ENCODE measurements at places on chromosomes 7 and 10. TPM values are rescaled to one million over a fixed set of nuclear protein-coding genes. Genes with fewer than 3 reads are reported as not detected.

DNA sequence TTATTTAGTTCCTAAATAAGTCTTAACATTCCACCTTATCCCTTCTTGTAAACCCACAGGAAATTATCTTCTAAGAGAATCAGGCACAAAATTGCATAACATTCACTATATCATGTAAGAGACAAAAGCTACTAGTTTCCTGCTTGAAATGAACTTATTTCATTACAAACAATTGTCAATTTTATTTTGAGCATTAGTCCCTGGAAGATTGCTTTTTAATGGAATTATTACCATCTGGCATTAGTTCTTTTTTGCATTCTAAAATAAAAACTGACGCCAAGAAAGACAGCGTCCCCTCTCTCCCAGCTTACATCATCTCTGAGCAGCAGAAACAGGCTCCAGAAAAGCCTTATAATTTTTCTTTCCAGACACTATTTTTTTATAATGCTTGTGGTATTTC, 121.8 kb downstream of the NOC3L start:
- H3K27ac ChIP-seq = no peak overlapping the region
- no peaks in the 10 kb centered on the region for H3K4me1 ChIP-seq

DNA sequence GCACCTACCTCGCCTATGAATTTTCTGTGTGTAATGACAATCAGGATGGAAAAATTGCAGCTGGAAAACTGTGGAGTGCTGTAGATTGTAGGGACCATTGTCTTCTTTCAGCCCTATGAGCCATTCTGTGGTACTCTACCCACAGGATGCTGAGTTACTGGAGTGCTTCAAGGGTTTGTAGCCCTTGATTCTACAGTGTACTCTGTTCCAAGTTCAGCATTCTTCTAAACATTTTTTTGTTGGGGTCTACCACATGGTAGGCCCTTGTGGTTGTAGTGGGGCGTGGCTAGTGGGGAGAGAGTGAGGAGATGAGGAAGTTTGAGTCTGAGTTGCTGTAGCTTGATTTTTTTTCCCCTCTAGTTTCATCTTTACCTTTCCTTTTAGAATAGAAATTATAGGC, 33.5 kb downstream of the REEP3 start:
- H3K4me1 ChIP-seq = peaks cover 5% of the 10 kb centered on the region
- no peaks in the 10 kb centered on the region for H3K36me3 ChIP-seq
- no peak overlapping the region for H3K27ac ChIP-seq
- H3K27me3 ChIP-seq = no peaks in the 10 kb centered on the region

- H3K4me1 ChIP-seq = peaks cover 64% of the 10 kb centered on the region
- H3K27ac ChIP-seq = peak overlapping the region; percentile 53
- no peaks in the 10 kb centered on the region for H3K27me3 ChIP-seq
- H3K4me3 ChIP-seq = no peak overlapping the region
- H3K36me3 ChIP-seq = no peaks in the 10 kb centered on the region
These were observed 8.9 kb downstream of the COBL start for GRCh38 chr7:51307651-51308210.

- no peaks in the 10 kb centered on the region for H3K27me3 ChIP-seq
- no peaks in the 10 kb centered on the region for H3K36me3 ChIP-seq
- DNase-seq = no peak
- H3K4me3 ChIP-seq = no peak overlapping the region
- H3K27ac ChIP-seq = no peak overlapping the region
These were observed 227.1 kb downstream of the FANK1 start for GRCh38 chr10:126123466-126123865.

- DNase-seq = no peak
- H3K4me1 ChIP-seq = no peaks in the 10 kb centered on the region
- H3K4me3 ChIP-seq = no peak overlapping the region
- H3K36me3 ChIP-seq = peaks cover 10% of the 10 kb centered on the region
- no peak overlapping the region for H3K27ac ChIP-seq
These were observed 14.4 kb downstream of the POT1 start for GRCh38 chr7:124915242-124915641.

DNA sequence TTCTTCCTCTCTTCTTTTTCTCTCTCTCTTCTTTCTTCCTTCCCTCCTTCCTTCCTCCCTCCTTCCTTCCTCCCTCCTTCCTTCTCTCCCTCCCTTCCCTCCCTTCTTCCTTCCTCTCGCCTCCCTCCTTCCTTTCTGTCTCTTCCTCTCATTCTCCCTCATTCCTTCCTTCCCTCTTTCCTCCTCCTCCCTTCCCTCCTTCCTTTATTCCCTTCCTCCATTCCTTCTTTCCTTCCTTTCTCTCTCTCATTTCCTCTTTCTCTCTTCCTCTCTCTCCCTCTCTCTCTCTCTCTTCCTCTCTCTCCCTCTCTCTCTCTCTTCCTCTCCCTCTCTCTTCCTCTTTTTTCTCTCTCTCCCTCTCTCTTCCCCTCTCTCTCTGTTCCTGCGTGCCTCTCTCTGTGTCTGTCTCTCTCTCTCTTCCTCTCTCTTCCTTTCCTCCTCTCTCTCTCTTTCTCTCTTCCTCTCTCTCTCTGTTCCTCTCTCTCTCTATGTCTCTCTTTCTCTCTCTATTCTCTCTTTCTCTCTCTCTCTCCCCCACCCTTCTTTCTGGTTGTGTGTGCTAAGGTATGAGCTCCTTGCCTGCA, 80.1 kb upstream of the PFKP start:
- H3K4me3 ChIP-seq = no peak overlapping the region
- H3K4me1 ChIP-seq = no peaks in the 10 kb centered on the region
- no peak for DNase-seq
- H3K27me3 ChIP-seq = no peaks in the 10 kb centered on the region
- no peaks in the 10 kb centered on the region for H3K36me3 ChIP-seq

DNA sequence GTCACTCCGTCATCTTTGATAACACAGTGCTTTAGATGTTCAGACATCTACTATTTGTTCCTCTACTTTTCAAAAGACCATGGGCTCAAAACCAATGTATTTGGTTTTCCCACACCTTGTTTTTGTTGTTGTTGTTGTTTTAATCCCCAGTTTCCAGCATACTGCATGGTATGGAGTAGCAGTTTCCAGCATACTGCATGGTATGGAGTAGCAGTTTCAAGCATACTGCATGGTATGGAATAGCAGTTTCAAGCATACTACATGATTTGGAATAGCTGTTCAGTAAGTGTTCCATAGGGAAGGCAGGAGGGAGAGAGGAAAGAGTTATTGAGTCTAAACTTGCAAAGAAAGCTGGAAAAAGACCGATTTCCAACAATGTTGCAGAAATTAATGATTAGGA, 314.3 kb upstream of the PRKCQ start:
- no peak overlapping the region for H3K27ac ChIP-seq
- peak; percentile 78 for DNase-seq
- H3K27me3 ChIP-seq = no peaks in the 10 kb centered on the region
- no peak overlapping the region for H3K4me3 ChIP-seq

DNA sequence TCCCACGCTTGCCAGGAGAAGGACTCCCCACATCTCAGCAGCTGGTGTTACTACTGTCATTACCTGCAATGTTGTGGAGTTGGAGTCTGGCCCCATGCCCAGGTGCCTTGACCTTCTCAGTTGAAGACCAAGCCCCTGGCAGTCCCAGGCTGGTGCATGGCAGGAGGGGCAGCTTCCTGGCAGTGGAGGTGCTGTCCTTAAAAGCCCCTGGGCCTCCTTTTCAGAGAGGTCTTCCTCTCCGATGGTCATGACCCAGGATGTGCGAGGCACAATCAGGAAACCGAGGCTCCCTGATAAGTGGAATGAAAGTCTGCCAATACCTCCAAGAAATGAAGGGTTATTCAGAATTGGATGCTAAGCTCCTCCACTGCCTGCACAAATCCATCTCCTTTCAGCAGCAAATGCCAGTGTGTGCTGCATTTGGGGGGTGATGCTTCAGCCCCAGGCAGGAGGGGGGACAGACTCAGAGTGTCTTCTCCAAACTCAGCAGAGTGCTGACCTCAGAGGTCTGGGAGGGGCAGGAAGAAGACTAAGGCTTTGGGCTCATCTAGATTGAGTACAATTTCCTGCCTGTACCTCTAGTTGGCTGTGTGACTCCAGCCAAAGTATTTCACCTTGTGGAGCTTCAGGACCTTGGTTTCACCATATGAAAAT, 97.0 kb upstream of the DDC start:
- H3K4me3 ChIP-seq = no peak overlapping the region
- no peaks in the 10 kb centered on the region for H3K36me3 ChIP-seq
- peaks cover 89% of the 10 kb centered on the region for H3K4me1 ChIP-seq
- DNase-seq = no peak

DNA sequence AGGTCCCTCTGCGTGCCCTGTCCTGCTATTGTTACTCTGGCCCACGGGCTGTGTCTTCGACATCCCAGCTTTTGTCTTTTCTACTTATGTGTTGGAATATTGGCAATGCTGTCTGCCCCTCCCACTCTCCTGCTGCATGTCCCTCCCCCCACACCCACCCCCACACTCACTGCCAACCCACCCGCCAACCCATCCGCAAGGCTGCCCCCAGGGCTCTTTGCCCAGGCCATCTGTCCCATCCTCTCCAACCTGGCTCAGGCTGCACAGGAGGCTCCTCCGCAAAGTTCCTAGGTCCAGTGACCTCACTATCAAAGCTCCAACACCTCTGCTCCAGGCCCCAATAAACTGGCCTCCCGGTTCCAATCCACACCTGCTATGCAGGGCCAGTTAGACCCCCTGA, 167.1 kb upstream of the PRR15 start:
- H3K36me3 ChIP-seq = no peaks in the 10 kb centered on the region
- H3K27me3 ChIP-seq = no peaks in the 10 kb centered on the region
- no peaks in the 10 kb centered on the region for H3K4me1 ChIP-seq
- H3K4me3 ChIP-seq = no peak overlapping the region
- no peak for DNase-seq

GRCh38 chr10:74337330-74338016, 186.5 kb downstream of the ADK start:
- no peak overlapping the region for H3K27ac ChIP-seq
- no peak for DNase-seq
- H3K4me3 ChIP-seq = no peak overlapping the region
- H3K4me1 ChIP-seq = no peaks in the 10 kb centered on the region

- H3K4me3 ChIP-seq = no peak overlapping the region
- H3K4me1 ChIP-seq = peaks cover 23% of the 10 kb centered on the region
- H3K27ac ChIP-seq = no peak overlapping the region
- no peaks in the 10 kb centered on the region for H3K36me3 ChIP-seq
- DNase-seq = no peak
- H3K27me3 ChIP-seq = no peaks in the 10 kb centered on the region
These were observed 50.4 kb downstream of the RGS10 start for GRCh38 chr10:119491966-119492757.

- no peak overlapping the region for H3K27ac ChIP-seq
- H3K4me1 ChIP-seq = no peaks in the 10 kb centered on the region
- no peak for DNase-seq
- no peak overlapping the region for H3K4me3 ChIP-seq
These were observed 214.1 kb upstream of the FAM3C start for GRCh38 chr7:121610243-121610642.

- H3K4me1 ChIP-seq = peaks cover 58% of the 10 kb centered on the region
- no peaks in the 10 kb centered on the region for H3K36me3 ChIP-seq
- DNase-seq = no peak
- H3K27ac ChIP-seq = no peak overlapping the region
- no peak overlapping the region for H3K4me3 ChIP-seq
- H3K27me3 ChIP-seq = no peaks in the 10 kb centered on the region
These were observed 26.4 kb downstream of the RHOBTB1 start for GRCh38 chr10:60917331-60918280.

DNA sequence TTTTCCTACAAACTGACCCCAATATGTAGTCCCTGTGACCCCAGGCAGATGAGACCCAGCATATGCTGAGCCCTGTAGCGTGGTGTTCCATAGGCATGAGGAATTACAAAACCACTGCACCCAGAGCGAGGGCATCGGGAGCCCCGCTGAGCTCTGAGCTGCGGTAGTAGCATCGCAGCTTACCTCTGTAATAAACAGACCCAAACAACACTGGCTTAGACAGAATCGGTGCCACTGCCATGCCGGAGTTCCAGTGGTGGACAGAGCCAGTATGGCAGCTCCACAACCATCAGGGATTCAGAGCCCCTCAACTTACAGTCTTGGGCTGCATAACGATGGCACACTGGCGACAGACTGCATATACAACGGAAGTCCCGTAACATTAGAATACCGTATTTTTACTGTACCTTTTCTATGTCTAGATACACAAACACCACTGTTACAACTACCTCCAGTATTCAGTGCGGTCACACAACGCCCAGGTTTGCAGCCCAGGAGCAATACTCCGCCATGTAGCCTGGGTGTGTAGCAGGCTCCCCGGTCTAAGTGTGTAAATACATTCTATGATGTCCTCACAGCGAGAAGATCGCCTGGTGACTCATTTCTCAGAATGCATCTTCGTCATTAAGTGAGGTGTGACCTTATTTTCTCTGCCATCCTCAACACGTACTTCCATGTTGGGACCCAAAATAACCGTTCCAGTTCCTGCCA, 68.8 kb downstream of the PROSER2 start:
- H3K4me1 ChIP-seq = no peaks in the 10 kb centered on the region
- DNase-seq = no peak
- no peak overlapping the region for H3K27ac ChIP-seq
- H3K4me3 ChIP-seq = no peak overlapping the region

DNA sequence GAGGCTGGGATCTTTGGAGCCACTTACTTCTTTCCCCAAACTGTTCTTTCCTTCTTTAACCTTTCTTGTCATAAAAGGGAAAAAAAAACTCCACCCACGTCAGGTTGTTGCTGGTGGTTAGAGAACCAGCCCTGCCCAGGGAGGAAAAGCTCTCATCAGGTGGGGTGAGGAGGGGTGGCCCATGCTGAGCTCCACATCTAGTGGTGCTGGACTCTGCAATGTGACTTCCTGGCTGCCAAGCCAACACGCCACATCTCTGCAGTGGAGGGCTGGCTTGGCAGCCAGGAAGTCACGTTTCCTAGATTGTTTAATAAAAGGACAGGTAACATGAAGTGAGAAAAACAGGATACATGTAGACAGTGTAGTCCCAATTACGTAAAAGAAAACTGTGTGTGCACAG, 37.4 kb downstream of the WIPF3 start:
- peak; percentile 47 for DNase-seq
- H3K4me3 ChIP-seq = no peak overlapping the region
- H3K4me1 ChIP-seq = no peaks in the 10 kb centered on the region
- H3K36me3 ChIP-seq = no peaks in the 10 kb centered on the region
- no peaks in the 10 kb centered on the region for H3K27me3 ChIP-seq

GRCh38 chr7:74479961-74480829, 26.5 kb downstream of the GTF2IRD1 start:
- no peak for DNase-seq
- H3K4me1 ChIP-seq = peaks cover 93% of the 10 kb centered on the region
- peak overlapping the region; percentile 53 for H3K4me3 ChIP-seq
- no peaks in the 10 kb centered on the region for H3K36me3 ChIP-seq
- H3K27me3 ChIP-seq = no peaks in the 10 kb centered on the region

GRCh38 chr7:134565643-134566136, 16.8 kb downstream of the AKR1B15 start:
- H3K4me1 ChIP-seq = peaks cover 5% of the 10 kb centered on the region
- H3K36me3 ChIP-seq = no peaks in the 10 kb centered on the region
- no peak for DNase-seq
- no peaks in the 10 kb centered on the region for H3K27me3 ChIP-seq
- H3K27ac ChIP-seq = no peak overlapping the region
- H3K4me3 ChIP-seq = no peak overlapping the region

- no peak overlapping the region for H3K27ac ChIP-seq
- no peaks in the 10 kb centered on the region for H3K36me3 ChIP-seq
- H3K4me1 ChIP-seq = peaks cover 13% of the 10 kb centered on the region
- no peaks in the 10 kb centered on the region for H3K27me3 ChIP-seq
- no peak overlapping the region for H3K4me3 ChIP-seq
These were observed 54.2 kb upstream of the PARD3 start for GRCh38 chr10:34869135-34869836.

Gene NOLC1
- total RNA-seq = 40.9 TPM

Gene VSTM4
- 21.4 TPM for total RNA-seq

Gene GRM3
- not detected for total RNA-seq

Gene HOXA9
- total RNA-seq = 0.50 TPM

Gene ACSM6
- total RNA-seq = not detected

Gene RNF148
- 2.8 TPM for total RNA-seq

Gene INHBA
- total RNA-seq = 35.4 TPM
